Hepatic stellate cell (primary cell): ENCODE measurements at places on chromosomes 1 and 21.

- DNase-seq, result no peak
Measured at GRCh38 chr1:205028924-205029323, 14.1 kb upstream of the CNTN2 start.

- DNase-seq, result no peak
Measured at GRCh38 chr1:26550946-26551345, 21.4 kb downstream of the RPS6KA1 start.

DNA sequence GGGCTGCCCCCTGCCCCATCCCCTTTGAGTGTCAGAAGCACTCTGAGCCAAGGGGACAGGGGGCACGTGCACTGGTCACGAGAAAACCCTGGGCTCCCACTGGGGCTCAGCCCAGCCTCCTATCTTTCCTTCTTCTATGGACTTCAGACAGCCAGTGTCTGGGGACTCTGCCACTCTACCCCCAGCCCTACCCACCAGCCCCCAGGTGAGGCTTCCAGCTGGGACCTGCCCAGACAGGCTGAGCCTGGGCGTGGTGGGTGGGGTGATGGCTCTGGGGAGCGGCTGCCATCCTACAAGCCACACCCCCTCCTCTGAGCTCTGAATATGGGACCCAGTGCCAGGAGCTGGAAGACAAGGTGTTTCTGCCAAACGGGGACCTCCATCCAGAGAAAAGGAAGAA, 8.0 kb upstream of the SFN start:
- no peak for DNase-seq

DNA sequence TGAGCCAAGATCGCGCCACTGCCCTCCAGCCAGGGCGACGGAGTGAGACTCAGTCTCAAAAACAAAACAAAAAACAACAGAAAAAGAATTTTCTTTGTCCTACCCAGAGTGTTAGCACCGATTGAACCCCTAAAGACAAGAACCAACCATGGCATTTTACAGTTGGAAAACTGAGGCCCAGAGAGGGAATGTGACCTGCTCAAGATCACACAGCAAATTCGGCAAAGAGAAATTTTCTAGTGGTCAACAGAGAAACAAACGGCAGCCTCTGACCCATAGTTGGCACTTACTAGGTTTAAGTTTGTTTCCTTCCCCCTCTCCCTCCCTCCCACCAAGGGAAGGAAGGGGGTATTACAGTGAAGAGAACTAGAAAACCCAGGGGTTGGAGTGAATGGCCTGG, 20.5 kb upstream of the ACTL8 start:
- DNase-seq, result no peak

GRCh38 chr1:7470904-7471638, 300.0 kb upstream of the VAMP3 start:
- DNase-seq, result peak; percentile 98

- no peak for DNase-seq
Measured at GRCh38 chr1:76959556-76959955, 92.3 kb downstream of the ST6GALNAC5 start.

DNA sequence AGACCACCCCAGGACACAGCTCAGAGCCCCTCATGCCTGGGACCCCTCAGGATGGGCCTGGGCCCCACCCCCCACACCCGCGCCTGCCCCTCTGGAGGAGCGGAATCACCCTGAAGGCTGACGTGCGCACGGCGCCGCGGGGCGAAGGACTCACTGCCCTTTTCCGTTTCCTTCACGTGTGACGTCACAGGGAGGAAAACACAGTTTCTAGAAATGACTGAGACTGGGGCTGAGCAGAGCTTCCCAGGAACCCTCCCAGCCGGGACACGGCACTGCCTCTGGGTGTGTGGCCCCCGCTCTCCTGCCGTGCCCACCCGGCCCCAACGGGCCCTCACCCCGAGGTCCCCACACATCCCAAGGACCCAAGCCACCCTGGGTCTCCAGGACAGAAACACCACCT, 5.4 kb upstream of the TNFRSF4 start:
- DNase-seq, result no peak

DNA sequence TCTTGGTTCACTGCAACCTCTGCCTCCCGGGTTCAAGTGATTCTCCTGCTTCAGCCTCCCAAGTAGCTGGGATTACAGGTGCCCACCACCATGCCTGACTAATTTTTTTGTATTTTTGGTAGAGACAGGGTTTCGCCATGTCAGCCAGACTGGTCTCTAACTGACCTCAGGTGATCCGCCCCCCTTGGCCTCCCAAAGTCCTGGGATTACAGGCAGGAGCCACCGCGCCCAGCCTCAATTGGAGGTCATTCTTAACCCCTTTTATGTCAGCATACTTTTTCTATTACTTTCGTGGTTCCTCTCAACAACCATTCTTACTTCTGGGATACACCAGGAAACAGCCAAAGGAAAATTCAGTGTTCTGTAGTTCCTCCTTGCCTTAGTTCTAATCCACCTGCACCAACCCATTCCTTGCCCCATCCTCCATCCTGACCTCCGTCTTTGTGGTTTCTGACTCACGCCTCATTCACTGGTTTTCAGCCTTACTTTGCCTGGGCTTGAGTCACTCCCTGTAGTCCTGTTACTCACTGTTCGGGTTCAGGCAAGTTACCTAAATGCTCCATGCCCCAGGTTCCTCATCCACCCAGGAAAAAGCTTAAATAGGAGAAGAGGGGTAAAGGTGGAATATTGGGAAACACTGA, 12.9 kb upstream of the BCL10 start:
- DNase-seq, result peak; percentile 71

DNA sequence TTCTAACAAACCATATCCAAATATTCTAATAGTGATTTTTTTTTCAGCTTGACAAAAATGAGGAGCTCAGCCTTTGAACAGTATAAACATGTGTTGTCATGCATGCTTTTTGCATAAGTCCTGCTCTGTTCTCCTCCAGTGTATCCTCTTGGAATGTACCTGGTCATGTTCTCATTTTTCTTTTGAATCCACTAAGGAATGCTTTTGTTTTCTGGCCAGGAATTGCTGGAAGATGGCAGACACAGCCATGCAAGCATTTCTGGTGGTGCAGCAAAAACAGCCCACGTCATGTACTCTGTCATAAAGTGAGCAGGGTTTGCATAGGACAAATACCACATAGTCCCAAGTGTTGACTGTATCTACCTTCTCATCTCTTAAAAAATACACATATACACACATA, 11.5 kb upstream of the PLD5 start:
- DNase-seq, result no peak

DNA sequence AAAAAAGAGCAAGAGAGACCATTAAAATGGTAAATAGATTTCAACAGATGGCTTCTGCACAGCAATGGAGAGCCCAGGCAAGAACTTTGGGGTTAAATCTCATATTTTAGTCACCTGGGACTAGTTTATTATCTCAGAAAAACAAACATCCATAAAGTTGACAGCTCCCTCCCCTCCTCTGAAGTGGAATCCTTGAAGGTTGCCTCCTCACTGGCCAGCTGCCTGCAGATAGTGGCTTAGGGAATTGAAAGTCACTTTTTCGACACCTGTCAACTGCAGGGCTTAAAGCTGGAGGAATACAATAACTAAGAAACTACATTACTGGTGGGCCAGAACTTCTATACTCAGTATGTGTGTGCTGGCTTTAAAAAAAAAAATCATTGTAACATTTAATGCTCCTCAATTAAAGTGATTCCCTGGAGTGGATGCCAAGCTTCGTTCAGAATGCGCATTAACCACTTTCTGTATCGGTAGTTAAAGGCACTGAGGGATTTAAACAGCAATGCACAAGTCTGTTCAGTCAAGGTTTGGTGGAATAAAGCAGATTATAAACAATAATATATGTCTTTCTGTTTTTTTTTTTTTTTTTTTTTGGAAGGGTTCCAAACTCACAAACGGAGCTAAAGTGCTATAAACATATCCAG, 52.5 kb downstream of the LHX4 start:
- no peak for DNase-seq

- no peak for DNase-seq
Measured at GRCh38 chr1:19205845-19206244, 4.2 kb downstream of the UBR4 start.

- no peak for DNase-seq
Measured at GRCh38 chr1:236206548-236206947, 64.2 kb downstream of the GPR137B start.

DNA sequence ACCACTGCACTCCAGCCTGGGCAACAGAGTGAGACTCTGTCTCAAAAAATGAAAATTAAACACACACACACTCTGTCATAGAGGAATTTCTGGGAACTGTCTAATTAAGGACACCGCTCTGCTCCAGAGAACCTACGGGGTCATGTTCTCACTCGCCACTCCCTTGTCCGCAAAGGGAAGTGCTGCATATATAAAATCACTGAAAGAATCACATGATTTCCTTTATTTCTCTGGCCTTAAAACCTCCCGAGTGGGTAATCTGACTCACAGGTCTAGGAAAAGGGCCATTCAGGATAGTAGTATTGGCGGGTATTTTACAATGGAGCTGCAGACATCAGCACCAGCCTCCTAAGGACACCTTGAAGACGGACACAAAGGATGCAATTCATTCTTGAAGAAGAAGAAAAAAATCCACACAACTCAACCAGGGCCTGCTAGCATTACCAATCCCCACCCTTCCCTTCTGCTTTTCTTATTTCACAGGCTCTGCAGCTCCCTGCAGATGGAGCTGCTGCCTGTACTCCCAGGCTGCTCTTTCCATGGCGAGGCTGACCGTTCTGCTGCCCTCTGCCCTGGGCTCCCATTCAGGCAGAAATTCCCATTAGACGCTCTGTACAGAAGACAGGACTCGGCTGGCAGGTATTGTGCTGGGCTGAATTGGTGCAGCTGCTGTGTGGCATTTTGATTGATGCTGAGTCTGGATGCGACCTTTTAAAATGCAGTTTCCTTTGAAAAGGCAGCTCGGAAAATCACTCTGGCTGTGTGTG, 53.3 kb upstream of the FAM89A start:
- no peak for DNase-seq

DNA sequence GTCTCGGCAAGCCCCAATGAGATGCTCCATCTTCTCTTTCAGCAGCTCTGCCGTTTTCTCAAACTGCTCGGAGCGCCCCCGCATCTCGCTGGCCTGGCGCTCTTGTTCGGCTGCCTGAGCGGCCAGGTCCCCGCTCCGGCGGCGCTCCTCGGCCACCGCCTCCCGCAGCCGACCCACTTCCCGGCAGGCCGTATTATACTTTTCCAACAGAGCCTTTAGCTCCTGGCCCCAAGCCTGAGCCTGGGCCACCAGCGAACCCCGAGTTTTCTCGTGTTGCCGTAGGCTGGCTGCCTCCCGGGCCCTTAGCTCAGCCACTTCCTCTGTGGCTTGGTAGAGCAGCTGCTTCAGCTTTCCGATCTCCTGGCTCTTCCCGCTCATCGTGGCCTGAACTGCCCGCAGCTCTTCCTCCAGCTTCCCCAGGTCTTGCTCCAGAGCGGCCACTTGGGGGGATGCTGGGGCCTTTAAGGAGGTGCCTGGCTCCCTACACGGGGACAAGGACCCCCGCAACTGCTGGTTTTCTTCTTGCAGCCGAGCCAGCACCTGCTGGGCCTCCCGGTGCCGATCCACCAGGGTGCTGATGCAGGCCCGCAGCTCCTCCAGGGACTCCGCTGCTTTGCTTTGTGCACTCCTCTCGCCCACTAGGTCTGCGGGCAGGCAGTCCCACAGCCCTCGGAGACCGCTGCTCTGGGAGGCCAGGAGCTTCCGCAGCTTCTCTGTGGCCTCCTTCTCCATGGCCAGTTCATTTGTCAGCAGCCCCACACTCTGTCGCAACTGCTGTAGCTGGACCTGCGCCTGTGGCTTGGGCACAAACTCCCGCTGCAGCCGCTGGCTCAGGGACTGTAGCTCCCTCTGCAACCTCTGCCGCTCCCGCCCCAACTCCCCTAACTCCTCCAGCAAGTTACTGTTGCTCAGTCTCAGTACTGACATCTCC, 13.4 kb upstream of the PIAS3 start:
- DNase-seq, result peak; percentile 38

GRCh38 chr21:34522284-34522683, 10.3 kb upstream of the KCNE1 start:
- DNase-seq, result no peak

GRCh38 chr1:235403593-235403992, 36.4 kb downstream of the TBCE start:
- DNase-seq, result no peak

DNA sequence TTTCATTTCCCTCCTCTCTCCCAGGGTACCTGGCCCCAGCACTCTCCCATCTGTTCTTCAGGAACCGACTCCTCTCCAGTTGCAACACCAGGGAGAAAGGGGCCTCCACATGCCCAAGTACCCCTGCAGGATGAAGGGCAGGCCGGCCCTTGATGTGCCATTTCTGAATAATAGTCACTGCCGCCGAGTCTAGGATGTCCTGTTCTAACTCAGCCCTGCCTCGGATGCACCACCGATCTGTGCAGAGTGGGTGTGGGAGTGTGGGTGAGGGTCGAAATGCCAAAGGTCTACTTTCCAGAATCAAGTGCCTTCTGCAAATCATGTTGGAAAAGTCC, 25.4 kb upstream of the SPSB1 start:
- DNase-seq, result no peak

DNA sequence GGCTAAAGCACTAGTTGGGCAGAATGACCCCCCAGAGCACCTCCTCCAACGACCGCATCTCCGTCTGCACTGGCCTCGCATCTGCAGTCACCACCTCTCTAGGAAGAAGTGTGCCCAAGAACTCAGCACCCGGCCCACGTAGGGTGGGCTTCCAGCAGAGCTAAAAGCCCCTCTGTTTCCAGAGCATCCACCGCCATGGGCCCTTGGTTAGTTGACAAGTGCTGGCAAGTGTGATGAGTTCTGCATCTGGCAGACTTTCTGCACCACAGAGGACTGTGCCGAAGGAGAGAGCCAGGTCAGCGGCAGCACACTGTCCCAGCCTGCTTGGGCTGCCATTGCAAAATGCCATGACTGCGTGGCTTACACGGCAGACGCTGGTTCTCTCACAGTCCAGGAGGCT, 76.4 kb upstream of the COL6A1 start:
- no peak for DNase-seq

DNA sequence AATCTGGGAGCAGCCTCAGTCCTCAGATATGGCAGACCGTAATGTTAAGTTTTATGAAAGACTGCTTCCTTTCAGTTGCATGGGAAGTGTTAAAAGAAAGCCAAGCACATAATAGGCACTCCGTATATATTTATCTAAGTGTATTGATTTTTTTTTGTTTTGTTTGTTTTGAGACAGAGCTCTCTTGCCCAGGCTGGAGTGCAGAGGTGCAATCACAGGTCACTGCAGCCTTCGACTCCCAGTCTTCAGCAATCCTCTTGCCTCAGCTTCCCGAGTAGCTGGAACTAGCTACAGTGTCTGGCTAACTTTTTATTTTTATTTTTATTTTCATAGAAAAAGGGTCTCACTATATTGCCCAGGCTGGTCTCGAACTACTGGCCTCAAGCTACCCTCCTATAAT, 341.8 kb downstream of the USH2A start:
- DNase-seq, result no peak

GRCh38 chr21:27108701-27109100, 141.8 kb upstream of the ADAMTS5 start:
- no peak for DNase-seq

GRCh38 chr21:32336711-32337110, 38.1 kb downstream of the MRAP start:
- peak; percentile 63 for DNase-seq
